Activated CD8-positive, alpha-beta memory T cell treated with anti-CD3 and anti-CD28 coated beads for 24 hours (primary cell): ENCODE measurements at places on chromosomes 4 and X.

DNA sequence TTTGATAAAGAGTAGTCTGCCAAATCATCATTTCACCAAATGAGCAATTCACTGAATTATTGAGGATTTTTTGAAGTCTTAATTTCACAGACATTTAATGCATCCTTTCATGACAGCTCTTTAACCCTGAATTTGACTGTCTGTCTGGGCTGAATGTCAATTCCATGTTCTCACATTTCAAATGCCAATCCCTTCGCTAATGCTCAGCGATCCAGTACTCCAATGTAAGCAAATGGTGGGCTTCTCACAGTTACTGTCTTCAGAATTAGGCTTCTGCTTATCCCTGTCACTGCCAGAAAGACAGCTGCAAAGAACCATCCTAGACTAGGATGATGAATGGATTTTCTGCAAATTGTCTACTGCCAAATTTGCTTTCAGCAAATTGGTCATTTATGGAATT lies 36.2 kb upstream of the USP38 start:
- no peak for DNase-seq

GRCh38 chr4:88743696-88744095 lies 46.1 kb upstream of the NAP1L5 start:
- no peak for DNase-seq

GRCh38 chrX:78759081-78759480 lies 11.6 kb downstream of the LPAR4 start:
- DNase-seq: no peak

DNA sequence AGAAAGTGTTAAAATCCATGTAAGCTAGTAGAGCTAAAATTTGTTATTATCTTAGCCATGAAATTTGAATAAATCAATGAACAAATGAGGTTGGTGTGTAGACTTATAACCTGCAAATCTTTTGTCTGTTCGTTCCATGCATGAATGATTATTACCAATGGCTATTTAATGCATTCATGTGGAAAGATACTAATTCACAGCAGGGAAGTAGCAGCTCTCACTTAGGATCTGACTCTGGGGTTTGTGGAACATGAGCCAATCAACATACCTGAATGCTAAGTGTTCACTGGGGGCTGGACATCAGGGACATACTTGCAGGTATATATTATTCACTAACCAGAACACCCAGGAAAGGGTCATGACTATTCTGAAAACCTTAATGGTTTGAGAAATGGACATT lies 444.1 kb downstream of the STIM2 start:
- no peak for DNase-seq

DNA sequence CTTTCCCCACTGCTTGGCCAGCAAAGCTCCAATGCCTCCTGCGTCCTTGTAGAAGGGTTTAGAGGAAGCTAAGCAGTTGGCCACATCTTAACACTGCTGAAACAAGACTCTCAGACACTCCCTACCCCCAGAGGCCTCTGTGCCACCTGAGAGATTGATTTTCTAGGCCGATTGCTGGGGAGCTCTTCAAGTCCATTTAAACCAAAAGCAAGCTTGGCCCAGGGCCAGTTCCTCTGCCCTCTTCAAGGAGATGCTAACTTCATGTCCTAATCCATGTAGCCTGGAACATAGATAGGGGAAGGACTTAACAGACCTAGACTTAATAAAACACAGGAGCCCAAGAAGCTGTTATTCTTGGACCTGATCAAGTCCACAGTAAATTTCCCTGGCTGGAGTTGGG lies 27.2 kb upstream of the FMR1NB start:
- no peak for DNase-seq

GRCh38 chr4:52939739-52940138 lies 77.6 kb downstream of the RASL11B start:
- no peak for DNase-seq

GRCh38 chrX:118694638-118695037 lies 32.8 kb upstream of the IL13RA1 start:
- no peak for DNase-seq

- no peak for DNase-seq
Measured at GRCh38 chrX:36898301-36898700, 109.9 kb upstream of the FAM47C start.

DNA sequence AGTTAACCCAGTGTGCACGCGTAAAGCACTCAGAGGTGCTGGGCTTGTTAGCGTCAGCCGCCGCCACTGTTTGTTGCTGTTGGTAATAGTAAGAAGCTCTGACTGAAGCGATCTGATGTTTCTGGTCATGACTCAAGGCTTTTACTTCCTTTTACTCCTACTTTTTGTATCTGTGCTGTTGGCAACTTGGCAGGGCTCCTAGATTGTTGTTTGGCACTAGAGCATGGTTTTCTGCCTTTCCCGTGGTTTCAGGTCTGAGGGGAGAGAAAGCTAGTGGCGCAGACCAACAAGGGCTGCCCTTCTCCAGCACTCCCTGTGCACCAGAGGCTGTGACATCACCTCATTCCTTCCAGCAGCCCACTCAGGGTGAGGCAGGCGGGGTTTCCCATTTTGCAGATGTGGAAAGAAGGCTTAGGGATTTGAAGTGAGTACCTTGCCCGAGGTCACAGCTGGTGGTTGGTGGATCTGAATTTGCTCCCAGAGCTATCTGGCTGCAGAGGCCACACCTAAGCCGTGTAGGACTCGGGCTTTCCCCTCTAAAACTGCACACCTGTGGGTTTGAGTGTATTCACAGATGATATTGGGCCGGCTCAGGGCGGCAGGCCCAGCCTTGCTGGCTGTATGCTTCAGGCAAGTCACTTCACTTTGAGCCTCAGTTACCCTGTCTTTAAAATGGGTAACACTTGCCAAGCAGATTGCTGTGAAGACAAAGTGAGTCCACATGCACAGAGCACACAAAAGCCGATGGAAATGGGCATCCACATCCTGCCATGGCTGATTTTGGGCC lies 51.2 kb upstream of the TADA2B start:
- no peak for DNase-seq

- no peak for DNase-seq
Measured at GRCh38 chrX:46040001-46040400, 505.2 kb downstream of the ZNF674 start.

GRCh38 chr4:89119836-89120235 lies 8.5 kb downstream of the TIGD2 start:
- DNase-seq: no peak

DNA sequence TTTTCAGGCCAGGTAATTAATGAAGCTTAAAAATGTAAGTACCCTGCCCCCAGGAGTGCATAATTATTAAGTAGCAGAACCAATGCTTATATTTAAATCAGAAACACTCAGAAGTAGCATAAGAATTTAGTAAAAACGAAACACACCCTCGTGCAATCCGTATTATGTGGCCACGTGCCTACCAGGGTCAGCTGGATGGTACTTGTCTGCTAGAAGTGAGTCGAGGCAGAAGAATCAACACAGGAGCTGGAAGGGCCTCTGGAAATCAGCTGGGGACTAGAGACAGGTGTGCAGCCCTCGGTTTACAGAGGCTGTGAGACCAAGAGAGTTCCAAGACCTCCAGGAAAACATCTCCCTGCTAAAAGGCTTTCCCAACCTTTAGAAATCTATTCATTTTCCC lies 559 bp upstream of the FAM47E start:
- no peak for DNase-seq

GRCh38 chr4:81442484-81443085 lies 29.1 kb downstream of the RASGEF1B start:
- no peak for DNase-seq
